ENCODE measurements at places on chromosomes 6 and 20.

- no peak for DNase-seq
Observed at GRCh38 chr6:44062105-44062770, 65.0 kb downstream of the MRPL14 start.

GRCh38 chr6:164164876-164165275 is 750.4 kb downstream of the QKI start:
- DNase-seq, result no peak

DNA sequence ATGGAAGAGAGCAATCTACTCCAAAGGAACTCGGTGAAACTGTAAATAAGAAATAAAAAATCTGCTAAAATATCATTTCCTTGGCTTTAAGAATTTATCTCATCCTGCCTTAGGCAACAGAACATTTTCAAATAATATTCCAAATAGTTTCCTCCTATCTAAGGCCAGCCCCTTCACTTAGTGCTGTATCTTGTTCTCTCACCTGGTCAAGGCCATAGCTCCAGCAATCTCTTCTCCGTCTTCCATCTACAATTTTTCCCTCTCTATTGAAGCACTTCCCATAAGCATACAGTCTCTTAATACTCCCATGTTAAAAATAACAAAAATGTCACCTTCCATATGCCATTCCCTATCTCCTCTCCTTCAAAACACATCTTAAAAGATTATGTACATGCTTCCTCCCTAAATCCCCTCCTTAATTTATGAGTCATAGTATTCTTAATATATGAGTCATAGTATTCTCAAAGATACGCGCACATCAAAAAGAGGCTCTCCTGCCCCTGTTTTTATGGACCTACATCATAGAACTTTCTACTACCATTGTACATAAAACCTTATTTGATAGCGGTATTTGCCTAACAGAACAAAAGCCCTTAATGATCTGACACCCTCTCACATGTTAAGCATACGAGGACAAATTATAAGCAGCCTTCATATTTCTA is 146.9 kb downstream of the PDE10A start:
- no peak for DNase-seq

- no peak for DNase-seq
Observed at GRCh38 chr20:36117638-36118037, 36.9 kb upstream of the EPB41L1 start.

DNA sequence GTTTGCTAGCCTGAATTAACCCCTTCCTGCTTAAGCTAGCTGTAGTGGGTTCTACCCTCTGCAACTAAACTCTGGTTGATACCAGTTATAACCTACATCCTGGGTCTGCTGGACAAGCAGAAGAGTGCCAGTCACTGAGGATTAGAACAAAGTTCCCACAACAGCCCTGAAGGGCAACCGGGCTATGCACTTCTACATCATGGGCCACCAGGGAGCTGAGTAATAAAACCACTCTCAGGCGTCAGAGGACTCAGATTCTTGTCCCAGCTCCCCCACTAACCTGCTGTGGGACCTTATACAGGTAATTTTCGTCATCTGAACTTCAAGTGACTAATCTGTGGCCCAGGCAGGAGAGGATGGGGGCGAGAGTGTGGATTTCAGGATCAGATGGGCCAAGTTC is 56.8 kb downstream of the EYA2 start:
- no peak for DNase-seq

DNA sequence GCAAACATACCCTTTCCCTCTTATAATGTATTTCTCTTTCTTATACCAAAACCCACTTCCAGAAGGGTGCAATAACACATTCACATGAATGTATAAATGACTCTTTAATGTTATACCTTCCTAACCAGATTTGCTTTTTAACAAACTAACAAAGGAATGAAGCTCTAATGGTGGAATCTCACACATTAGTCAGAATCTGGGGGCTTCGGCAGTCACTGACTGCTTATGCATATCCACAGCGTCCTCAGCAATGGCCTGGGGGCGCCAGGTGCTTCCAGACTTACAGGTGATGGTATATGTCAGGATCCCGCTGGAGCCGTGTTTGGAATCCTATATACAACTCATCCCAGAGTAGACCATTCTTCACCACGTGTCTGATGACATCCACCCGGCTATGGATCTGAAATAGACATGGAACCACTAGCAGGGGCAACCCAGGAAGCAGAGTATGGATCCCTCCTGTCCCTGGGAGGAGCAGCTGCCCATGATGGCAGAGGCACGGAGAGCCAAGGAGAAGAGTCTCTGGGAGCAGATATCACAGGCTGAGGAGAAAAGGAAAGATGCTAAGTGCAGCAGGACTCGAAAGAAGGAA is 150.8 kb upstream of the RIPOR2 start:
- DNase-seq, result no peak

DNA sequence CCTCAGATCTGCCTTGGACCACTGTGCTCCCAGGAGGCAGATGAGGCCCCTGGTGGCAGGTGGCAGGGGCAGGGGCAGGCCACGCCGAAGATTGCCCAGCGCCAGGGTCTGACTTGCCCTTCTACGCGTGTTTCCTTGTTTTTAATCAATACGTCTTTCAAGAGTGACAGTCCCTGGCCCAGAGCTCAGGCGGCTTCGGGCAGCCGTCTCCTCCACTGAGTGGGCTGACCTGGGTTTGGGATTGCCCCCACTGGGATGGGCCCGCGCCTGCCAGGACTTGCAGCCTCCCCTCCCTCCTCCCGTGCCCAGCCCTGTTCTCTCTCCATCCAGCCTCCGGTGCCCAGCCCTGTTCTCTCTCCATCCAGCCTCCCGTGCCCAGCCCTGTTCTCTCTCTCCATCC is 21.2 kb downstream of the FRMD1 start:
- peak; percentile 52 for DNase-seq

DNA sequence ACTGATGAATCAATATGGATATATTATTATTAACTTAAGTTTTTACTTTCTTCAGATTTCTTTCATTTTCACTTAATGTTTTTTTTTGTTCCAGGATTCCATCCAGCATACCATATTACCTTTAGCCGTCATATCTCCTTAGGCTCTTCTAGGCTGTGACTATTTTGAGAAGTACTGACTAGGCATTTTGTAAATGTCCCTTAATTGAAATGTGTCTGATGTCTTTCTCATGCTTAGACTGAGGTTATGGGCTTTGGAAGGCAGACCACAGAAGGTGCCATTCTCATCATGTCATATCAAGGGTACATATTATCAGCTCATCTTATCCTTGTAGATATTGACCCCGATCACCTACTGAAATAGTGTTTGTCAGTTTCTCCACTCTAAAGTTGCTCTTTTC is 101.3 kb downstream of the FOXO3 start:
- DNase-seq, result no peak

GRCh38 chr6:105988812-105989577 is 97.1 kb upstream of the PRDM1 start:
- no peak for DNase-seq

DNA sequence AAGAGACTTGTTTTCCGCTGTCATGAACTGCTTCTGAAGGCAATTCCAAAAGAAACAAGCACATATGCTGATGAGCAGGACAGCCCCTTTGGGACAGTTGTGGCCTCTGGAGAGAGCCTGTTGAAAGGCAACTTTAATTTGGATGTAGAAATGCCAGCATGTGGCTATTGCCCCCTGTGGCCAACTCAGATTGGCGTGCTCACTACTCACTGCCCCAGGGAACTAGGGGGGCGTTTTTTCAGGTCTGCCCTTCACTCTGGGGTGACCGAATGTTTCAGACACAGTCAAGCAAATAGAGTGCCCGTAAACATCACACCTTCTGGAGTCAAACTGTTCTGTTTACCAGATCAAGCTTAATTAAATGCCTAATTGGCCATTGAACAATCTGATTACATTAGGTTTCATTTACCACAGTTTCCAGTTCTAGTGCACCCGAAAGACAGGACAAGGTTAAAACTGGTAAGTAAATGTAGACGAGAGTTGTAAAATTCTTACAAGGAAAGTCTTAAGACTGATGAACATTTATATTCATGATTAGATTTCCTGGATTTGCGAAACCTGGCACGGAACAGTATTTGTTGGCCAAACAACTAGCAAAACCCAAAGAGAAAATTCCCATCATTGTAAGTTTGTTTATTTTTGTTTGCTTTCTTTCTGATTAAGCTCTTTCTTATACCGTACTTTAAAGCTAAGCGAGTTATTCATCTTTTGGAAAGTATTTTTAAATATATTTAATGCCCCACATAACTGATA is 75.9 kb upstream of the SYNJ2 start:
- DNase-seq, result no peak

All from pancreas (tissue), 10 donors.